ENCODE measurements at places on chromosomes 7 and 10.

- no peak for DNase-seq
Measured at GRCh38 chr10:7193369-7193768, 217.5 kb downstream of the SFMBT2 start.

- peak; percentile 60 for DNase-seq
Measured at GRCh38 chr10:127973791-127974311, 66.9 kb downstream of the PTPRE start.

DNA sequence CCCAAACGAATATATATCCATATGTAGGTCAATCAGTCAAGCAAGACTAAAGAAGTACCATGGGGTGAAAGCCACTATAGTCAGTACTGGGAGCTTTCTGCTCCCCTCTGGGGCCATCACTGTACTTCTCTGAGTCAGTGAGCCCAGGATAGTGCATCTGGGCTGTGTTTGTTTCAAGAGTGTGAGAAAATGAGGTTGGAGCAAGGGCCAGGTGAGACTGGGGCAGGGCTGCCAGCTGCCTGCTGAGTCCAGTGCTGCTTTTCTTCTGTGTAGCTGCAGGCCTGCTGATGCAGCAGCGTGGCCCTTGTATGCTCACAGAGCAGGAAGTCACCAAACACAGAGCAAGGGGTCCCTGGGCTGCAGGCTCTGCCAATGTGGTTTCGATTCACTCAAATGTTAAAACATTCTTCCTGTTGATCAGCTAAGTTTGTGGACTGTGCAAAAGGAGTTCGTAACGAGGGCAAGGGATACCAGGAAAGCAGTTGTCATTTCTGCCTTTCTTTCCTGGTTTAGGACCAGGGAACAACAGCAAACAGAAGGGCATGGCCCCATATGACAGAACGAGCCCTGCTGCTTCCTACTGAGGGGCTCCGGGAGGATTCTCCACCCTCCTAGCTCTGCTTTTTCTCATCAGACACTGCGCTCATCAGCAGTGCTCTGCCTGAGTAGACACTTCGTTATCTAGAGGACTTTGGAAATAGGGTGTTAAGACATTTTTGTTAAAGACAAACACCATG is 65.4 kb upstream of the TNS3 start:
- no peak for DNase-seq

- no peak for DNase-seq
Measured at GRCh38 chr7:54897891-54898290, 120.9 kb upstream of the EGFR start.

DNA sequence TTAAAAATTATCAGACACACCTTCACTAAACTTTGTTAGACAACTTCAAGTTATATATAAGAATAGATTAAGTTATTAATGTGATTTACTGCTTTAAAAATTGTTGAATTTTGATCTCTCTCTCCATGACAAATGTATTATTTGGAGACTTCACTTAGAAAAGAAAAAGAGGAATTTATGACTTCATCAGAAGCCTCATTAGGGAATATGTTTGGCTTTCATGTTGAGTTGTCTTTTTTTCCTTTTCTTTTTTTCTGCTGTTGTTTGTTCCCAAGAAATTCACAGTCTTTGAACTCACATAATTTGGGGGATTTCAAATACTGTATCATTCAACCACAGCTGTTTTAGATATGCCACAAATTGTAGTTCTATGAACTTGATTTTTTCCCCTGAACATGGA is 149.5 kb downstream of the PPP1R9A start:
- no peak for DNase-seq

DNA sequence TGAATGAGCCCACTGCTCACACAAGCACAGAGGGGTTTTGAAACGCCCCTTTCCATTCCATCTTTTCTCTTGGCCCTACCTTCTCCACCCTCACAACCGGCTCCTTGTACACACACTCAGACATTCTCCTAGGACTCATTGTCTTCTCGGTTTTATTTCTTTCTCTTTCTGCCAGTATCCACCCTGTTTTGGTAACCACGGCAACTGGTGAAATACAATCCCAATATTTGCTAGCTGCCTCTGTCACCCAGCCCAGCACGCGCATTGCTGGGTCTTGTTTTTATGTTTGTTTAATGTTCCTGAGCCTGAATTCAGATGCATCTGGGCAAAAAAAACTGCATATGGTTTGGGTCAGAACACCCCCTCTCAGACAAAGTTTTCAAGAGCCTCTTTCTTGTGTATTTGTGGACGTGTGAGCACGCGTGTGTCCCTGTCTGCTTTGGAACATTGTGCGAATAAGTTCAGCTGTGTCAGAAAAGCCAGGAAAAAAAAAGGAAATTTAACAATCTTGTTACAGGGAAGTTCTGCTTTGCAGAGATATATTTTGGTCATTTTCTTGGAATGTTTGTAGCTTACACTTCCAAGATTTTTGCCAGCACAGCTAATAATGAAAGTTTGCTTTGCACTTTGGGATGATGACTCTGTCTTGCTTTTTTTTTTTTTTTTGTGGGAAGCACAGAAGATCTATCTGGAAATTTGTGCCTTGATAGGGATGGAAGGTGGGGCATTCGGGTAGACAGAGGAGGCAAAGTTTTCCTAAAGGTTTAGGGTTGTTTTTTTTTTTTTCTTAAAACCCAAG is 225.9 kb downstream of the TRIL start:
- DNase-seq = peak; percentile 59

GRCh38 chr7:136890399-136890798 is 21.9 kb downstream of the CHRM2 start:
- DNase-seq = no peak

GRCh38 chr10:48494073-48494472 is 110.8 kb downstream of the ARHGAP22 start:
- peak; percentile 46 for DNase-seq

DNA sequence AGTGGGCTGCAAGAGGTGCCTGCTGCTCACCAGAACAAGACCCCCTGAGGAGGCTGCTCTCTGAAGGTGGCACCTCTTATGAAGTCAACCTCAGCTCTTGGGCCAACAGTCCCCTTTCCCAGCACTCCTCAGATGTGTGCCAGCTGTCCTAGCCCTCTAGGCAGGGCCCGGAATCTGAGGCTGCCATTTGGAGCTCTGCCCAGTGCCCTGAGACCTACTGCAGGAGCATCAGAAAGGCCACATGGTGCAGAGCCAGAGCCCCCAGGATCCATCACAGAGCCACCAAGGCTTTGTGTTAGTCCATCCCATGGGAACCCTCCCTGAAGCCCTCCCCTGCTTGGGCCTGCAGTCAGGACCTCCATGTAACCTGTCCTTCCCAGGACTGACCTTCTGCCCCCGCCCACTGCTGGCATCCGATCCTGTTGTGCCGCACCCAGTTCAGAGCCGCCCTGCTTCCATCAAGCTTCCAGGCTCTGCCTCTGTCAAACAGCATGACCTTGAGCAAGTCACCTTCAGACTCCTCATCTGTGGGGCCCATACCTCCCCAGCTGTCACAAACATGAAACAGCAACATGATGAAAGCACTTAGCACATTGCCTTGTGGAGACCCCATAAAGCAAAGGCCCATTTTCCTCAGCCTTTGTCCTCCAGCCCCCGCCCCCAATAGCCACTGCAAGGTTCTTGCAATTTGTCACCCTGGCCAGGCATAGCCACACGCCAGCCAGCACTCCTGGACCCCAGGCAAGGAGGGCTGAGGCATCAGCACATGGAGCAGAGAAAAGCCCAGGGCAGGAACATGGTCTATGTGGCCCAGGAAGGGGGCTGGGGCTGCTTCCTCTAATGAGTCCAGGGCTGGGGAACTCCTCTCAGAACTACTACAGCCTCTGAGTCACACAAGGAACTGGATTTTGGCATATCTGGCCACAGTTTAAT is 51.7 kb downstream of the GRID1 start:
- DNase-seq = no peak

- DNase-seq = peak; percentile 31
Measured at GRCh38 chr7:28748933-28749584, 209.1 kb downstream of the TRIL start.
